ENCODE measurements at places on chromosomes 1 and 21.

DNA sequence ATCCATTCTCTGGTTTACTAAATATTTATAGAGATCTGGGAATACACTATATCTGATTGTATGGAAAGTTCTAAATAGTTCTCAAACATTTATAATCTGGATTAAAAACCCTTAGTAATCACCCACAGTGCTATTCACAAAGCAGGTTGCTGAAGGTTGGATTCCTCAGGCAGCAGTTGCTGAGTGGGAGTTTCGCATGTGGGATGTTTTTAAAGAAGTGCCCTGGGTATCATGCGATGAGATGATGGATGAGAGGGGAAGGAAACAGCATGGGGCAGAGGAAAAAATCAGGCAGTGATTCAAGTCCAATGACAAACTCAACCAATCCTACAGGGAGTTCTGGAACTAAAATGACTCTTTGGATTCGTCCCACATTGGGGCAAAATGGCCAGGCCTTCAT, 85.3 kb upstream of the GALNT2 start:
- no peak for DNase-seq

GRCh38 chr1:209648931-209649776, 3.1 kb downstream of the LAMB3 start:
- DNase-seq: no peak

- no peak for DNase-seq
Measured at GRCh38 chr1:245393694-245394093, 238.9 kb downstream of the KIF26B start.

GRCh38 chr1:171611306-171611705, 10.7 kb upstream of the MYOCOS start:
- DNase-seq: no peak

DNA sequence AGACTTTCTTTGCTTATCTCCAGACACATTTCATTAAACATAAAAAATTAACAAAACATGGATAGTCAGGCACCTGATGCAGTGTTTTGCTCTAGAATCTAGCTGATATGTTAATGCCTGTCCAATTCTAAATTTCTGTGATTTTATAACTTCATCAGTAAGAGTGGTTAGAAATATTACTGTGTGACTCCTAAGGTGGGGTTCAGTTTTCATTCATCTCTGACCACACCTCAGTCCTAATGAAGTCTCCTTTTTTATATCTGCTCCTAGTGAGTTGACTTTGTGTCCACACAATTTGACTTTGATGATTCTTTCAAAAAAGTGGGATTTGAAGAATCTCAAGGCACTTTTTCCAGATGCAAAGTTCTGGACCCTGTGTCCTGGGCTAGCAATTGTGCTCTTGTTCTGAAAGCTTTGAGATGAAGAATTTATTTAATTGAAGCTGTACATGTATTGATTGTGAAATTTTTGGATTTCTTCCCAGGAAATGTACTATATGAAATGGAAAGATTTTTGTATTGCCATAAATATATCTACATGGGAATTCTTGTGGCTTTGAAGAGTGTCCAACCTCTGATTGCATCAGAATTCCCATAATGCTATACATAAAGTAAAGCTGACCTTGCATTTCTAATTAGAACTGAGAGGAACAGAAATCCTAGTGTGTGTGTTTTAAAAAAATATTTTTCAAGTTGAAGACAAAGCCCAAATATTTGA, 111.2 kb downstream of the GIPC2 start:
- no peak for DNase-seq

DNA sequence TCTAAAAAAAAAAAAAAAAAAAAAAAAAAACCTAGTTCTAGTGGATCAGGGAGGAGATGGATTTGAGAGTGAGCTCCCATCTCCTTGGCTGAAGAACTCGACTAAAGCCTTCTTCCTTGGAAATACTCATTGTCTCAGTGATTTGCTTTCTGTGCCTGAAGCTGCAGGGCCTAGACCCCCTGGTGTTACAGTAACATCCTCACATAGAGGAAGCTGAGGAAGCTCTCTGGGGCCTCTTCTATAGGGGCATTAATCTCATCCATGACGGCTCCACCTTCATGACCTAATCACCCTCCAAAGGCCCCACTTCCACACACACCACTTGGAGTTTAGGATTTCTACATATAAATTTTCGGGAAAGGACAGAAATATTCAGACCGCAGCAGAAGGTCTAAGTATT, 95.9 kb upstream of the ETS2 start:
- DNase-seq: no peak

GRCh38 chr21:37593015-37593414, 226.4 kb downstream of the DYRK1A start:
- DNase-seq: peak; percentile 81

DNA sequence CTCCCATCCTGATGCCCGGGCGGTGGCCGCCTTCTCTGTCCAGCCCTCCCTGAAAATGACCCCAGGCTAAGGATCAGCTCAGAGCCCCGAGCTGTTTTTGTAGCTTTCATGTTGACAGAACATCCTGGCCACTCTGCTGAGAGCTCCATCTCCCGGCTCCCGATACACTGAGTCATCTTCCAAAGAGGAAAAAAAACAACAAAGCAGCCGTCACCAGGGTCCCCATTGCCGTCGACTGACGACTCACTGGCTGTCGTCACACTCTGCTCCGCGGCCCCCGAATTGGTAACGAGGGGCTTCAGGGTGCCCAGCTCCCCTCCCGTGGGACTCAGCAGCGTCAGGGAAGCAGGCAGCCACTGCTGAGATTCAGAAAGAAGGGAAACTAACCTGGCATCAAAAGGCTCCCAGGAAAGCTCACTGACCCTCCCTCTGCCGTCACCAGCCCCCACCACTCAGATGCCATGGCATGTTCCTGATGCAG, 67.2 kb downstream of the CD46 start:
- DNase-seq: no peak

DNA sequence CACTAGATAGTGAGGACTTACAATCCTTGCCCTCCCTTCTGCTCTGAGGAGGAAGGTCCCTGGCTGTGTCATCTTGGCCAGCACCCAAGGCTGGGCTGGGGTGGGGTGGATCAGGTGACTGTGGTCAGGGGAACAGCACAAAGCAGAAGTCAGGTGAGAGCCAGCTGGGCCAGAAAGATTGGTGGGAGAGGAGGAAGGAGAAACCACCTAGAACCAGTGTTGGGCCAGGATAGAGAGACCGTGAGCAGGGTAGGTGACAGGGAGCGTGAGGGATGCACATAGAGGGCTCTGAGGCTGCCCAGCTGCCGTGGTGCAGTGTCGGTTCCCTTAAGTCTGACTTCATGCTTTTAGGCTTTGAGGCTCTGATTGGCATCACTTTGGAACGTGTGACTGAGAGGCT, 22.7 kb downstream of the NCF2 start:
- DNase-seq: no peak

GRCh38 chr1:22761821-22762220, 51.2 kb downstream of the EPHB2 start:
- no peak for DNase-seq

GRCh38 chr1:107871687-107872395, 93.1 kb downstream of the VAV3 start:
- DNase-seq: no peak

GRCh38 chr1:225886159-225887029, 2.6 kb downstream of the LEFTY1 start:
- no peak for DNase-seq

DNA sequence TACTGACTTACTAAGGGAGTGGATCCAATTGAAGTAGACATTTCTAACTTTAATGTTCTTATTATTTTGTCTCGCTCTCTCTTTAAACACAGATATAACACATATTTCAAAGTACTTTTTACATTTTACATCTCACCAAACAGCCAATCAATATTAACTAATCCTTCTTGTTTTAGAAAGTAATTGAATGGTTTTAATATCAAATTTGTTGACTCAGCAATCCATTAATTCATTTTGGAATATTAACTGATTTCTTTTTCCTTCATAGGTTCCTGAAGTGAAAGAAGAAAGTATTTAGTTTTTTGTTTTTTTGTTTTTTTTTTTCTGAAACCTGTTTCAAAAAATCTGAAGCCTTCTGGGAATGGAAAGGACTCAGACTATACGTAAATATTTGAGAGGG, 62.3 kb upstream of the DPYD start:
- no peak for DNase-seq

DNA sequence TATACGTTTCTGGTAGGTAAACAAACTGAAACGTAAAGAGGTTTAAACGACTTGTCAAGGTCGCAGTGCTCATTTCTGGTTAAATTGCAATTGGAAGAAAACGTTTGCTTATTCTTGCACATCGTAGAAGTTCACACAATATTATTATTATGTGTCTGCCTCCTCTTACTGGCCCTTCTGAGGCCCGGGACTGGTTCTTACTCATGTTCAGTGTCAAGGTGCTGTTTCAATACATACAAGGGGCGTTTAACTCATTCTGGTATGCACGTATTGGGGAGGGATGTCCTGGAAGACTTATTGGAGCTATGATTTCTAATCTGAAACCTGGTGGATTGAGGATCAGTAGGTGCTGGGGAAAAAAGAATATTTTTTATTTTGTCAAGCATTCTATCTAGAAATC, 932 bp downstream of the RPF1 start:
- DNase-seq: no peak

DNA sequence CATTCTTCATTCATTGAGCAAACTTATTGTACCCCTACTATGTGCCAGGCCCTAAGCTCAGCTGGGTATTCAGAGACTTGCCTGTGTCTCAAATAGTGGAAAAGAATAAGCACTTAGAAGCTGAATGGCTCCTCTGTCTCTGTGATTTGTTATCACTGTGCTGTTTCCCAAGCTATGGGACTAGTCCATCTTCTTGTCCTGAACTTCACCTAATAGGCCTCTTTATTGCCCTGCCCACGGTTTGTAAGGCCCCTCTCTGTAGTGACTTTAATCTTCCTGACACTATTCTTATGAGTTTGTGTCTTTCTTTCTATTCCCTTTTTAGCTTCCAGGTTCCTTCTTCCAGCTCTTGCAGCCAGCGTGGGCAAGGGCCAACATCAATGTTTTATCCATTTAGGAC, 85.4 kb upstream of the LPGAT1 start:
- DNase-seq: no peak

DNA sequence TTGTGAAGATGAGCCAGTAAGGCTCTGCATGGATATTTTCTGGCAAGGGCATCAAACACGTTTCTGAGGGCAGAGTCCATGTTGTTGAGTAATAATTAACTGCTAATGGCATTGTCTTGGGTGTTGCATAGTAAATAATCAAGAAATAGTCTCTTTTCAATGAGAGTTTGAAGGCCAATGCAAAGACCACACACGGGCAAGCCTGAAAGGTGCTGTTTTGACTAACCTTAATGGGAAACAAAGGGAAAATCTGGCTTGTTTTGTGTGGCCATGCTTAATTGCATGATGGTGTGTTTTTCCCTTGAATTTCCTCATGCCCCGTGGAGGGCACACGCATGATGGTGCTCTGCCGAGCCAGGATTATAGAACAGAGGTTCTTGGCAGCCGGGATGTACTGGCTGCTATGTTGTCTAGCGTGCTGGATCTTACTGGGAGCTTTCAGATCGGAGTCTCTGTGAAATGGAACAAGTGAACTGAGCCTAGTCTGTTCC, 127.6 kb downstream of the NOS1AP start:
- no peak for DNase-seq

- DNase-seq: no peak
Measured at GRCh38 chr1:33221385-33221758, 34.9 kb upstream of the ZNF362 start.

- DNase-seq: no peak
Measured at GRCh38 chr1:218332416-218332815, 12.7 kb upstream of the TGFB2 start.

DNA sequence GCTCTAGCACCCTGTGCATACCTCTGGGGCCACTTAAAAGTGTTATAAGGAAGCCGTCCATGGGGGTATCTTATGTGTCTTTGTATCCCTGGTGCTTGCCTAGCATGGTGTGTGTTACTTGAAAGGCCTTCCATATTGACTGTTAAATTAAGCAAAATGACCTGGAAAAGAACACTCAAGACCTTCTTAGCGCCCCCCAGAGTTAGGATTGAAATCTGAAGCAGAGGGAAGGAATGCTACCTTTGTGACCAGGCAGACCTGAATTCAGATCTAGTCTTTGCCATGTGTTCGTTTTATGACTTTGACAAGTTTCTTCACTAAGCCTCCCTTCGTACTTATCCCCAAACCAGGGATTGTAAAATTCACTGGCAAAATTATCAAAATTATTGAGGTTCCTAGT, 59.9 kb downstream of the SLC22A15 start:
- DNase-seq: no peak

GRCh38 chr1:21550097-21550496, 40.9 kb downstream of the ALPL start:
- DNase-seq: no peak

DNA sequence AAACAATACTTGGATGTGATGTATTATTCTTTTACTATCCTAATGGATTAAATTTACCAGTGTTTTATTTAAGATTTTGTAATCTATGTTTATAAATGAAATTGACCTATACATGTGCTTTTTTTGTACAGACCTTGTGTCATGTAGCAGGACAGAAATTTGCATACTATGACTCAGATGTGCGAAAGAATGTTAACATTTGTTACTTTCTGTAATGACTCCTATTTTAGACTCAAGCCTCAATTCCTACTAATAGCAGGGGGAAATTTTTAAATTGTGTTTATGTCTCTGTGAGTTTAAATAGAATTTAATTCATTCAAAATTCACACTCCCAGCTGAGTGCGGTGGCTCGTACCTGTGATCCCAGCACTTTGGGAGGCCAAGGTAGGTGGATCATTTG, 21.8 kb upstream of the RIMKLA start:
- DNase-seq: no peak

GRCh38 chr1:232968965-232969364, 18.6 kb downstream of the NTPCR start:
- DNase-seq: no peak

DNA sequence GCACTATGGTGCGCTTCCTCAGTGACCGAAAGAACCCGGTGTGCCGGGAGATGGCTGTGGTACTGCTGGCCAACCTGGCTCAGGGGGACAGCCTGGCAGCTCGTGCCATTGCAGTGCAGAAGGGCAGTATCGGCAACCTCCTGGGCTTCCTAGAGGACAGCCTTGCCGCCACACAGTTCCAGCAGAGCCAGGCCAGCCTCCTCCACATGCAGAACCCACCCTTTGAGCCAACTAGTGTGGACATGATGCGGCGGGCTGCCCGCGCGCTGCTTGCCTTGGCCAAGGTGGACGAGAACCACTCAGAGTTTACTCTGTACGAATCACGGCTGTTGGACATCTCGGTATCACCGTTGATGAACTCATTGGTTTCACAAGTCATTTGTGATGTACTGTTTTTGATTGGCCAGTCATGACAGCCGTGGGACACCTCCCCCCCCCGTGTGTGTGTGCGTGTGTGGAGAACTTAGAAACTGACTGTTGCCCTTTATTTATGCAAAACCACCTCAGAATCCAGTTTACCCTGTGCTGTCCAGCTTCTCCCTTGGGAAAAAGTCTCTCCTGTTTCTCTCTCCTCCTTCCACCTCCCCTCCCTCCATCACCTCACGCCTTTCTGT, 7.3 kb upstream of the PIGV start:
- DNase-seq: no peak

DNA sequence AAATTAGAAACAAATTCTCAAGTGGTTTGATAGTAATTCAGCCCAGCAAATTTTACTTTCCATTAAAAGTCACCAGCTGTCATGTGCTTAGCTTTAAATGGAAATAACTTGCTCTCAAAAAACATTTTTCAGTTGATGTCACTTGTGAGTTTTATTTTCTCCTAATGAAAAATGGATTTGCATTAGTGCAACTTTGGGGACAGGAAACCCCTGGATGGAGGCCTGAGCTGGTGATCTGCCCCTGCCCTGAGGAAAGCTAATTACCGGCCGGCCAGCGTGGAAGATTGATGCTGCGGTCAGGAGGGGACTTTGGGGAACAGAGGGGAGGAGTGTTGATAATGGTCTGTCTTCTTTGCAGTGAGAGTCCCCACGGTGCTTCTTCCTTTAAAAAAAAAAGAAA, 66.8 kb upstream of the ANGPTL1 start:
- DNase-seq: no peak

Measured in iPS DF 6.9 (cell line).